ENCODE measurements at places on chromosomes 1 and 21. TPM values are rescaled to one million over a fixed set of nuclear protein-coding genes. Genes with fewer than 3 reads are reported as not detected.

Gene ELK4
- 2.8 TPM for polyA plus RNA-seq

Gene S100A1
- not detected for polyA plus RNA-seq

Gene FCMR
- polyA plus RNA-seq = 255 TPM

Gene OR2T33
- not detected for polyA plus RNA-seq

Gene SLC25A33
- polyA plus RNA-seq = 7.4 TPM

- H3K27me3 ChIP-seq = peaks cover 13% of the 10 kb centered on the region
- no peaks in the 10 kb centered on the region for H3K4me1 ChIP-seq
- DNase-seq = no peak
- no peak overlapping the region for H3K4me3 ChIP-seq
These were observed 31.9 kb downstream of the MATN1 start for GRCh38 chr1:30691480-30691879.

DNA sequence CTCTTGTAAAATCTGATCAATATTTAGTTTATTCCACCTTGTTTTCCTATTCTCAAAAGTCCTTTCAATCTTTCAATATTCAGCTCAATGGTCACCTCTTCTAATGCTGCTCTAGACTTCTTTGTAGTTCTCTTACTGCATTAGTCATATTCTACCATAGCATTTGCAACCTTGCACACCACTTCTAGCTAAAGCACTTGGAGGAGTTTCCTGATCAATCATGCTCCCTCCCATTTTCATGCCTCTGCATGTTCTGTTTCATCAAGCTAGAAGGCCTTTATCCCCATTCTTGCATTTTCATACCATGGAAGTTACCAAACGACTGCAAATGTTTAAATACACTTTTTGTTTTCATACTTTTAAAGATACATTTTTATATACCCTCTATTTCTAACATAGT lies 72.1 kb downstream of the SLC5A9 start:
- no peak overlapping the region for H3K27ac ChIP-seq
- DNase-seq = no peak
- H3K36me3 ChIP-seq = no peaks in the 10 kb centered on the region
- H3K4me1 ChIP-seq = no peaks in the 10 kb centered on the region
- peaks cover 2% of the 10 kb centered on the region for H3K27me3 ChIP-seq

DNA sequence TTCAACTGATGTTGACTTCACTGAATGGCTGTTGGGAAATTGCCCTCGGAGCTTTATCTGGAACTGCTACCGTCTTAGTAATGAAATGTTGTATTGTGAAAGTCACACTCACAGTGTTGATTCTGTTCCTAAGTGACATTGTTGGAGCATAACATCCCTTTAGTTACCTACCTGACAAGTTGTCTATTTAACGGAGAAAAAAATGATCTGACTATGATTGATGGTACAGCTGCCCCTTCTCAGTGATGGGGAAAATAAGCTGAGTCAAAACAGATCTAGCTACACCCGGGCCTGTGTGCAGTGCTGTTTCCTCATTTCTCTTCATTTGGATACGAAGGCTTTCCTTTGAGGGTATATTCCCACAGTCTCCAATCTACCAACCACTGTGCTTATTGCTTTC lies 472.3 kb upstream of the BRINP3 start:
- H3K27me3 ChIP-seq = no peaks in the 10 kb centered on the region
- no peaks in the 10 kb centered on the region for H3K4me1 ChIP-seq
- no peak overlapping the region for H3K27ac ChIP-seq
- no peaks in the 10 kb centered on the region for H3K36me3 ChIP-seq
- H3K4me3 ChIP-seq = no peak overlapping the region
- no peak for DNase-seq

GRCh38 chr21:21165063-21165645 lies 166.9 kb downstream of the NCAM2 start:
- H3K27me3 ChIP-seq = no peaks in the 10 kb centered on the region
- no peaks in the 10 kb centered on the region for H3K36me3 ChIP-seq
- H3K4me1 ChIP-seq = peaks cover 9% of the 10 kb centered on the region
- no peak for DNase-seq
